ENCODE measurements at places on chromosomes 16 and 17. TPM values are rescaled to one million over a fixed set of nuclear protein-coding genes. Genes with fewer than 3 reads are reported as not detected.

GRCh38 chr16:2333772-2334379 is 6.7 kb downstream of the ABCA3 start:
- no peak overlapping the region for H3K27ac ChIP-seq
- no peaks in the 10 kb centered on the region for H3K4me1 ChIP-seq
- peaks cover 31% of the 10 kb centered on the region for H3K27me3 ChIP-seq

The PRAC2 gene
- total RNA-seq: not detected

- no peak overlapping the region for H3K27ac ChIP-seq
- no peaks in the 10 kb centered on the region for H3K4me1 ChIP-seq
- H3K36me3 ChIP-seq: no peaks in the 10 kb centered on the region
Observed at GRCh38 chr17:2419486-2419885, 18.6 kb upstream of the MNT start.

GRCh38 chr17:49325980-49326379 is 36.1 kb downstream of the ZNF652 start:
- no peak overlapping the region for H3K4me3 ChIP-seq
- no peaks in the 10 kb centered on the region for H3K4me1 ChIP-seq
- DNase-seq: no peak

The ADAD2 gene
- total RNA-seq: not detected

The SMTNL2 gene
- 41.5 TPM for total RNA-seq

The CCDC144A gene
- total RNA-seq: 0.48 TPM

DNA sequence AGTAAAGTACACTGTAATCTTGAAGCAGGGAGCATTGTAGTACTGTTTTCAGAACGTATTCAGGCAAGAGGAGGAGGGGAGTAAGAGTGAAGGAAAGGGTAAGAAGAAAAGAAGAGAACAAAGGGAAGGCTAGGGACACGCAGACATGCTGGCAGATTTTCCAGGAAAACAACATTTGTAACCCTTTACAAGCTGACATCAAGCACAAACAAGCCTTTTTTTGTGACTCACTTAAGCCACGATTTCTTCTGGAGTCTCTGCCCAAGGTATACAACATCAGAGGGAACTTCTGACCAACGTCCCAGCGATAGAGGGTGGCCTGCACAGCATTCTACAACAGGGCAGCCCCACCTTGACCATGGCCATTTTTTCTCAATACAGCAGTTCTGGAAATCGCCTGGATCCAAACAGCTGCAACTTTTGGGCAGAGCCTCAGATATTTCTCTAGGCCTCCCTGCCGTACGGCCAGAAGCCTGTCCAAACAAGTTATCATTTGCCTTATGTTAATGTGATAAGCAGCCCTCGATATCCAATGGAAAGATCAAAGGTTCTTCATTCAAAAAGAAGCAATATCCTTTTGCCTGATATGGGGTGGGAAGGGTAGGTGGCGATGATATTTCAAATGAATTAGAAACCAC is 247.3 kb downstream of the ZFHX3 start:
- no peak overlapping the region for H3K27ac ChIP-seq
- H3K4me1 ChIP-seq: no peaks in the 10 kb centered on the region
- H3K27me3 ChIP-seq: no peaks in the 10 kb centered on the region
- no peak for DNase-seq

The COIL gene
- 19.8 TPM for total RNA-seq

GRCh38 chr17:74474043-74474792 is 7.8 kb downstream of the CD300A start:
- H3K27ac ChIP-seq: no peak overlapping the region
- DNase-seq: no peak
- H3K27me3 ChIP-seq: no peaks in the 10 kb centered on the region
- H3K4me1 ChIP-seq: no peaks in the 10 kb centered on the region
- no peak overlapping the region for H3K4me3 ChIP-seq
- H3K36me3 ChIP-seq: no peaks in the 10 kb centered on the region

DNA sequence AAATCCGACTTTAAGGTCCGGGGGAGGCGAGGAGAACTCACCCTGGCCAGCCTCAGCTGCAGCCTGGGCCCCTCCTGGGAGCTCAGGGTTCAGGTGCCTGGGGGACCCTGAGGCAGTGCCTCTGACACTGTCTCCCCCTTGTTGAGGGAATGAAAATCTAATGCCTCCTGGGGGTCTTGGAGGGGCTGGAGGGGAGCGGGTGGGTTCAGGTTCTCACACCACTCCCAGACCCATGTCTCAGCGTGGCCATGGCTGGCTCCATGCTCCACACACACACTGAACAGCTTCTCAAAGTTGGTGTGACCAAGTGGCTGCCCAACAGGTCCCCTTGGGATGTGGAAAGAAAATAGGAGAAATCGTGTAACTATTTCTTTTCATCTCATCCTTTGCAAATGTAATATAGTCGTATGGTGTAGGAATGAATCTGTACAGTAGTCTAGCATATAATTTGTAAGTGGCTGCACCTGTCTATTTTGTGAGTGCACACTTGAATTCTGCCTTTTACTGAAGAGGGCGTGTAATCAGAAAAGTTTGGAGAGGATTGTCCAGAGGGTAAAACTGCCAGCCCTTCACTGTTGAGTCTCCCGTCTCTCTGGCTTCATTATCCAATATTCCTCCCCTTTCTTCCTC is 788 bp upstream of the PRCD start:
- peaks cover 28% of the 10 kb centered on the region for H3K27me3 ChIP-seq
- no peak overlapping the region for H3K4me3 ChIP-seq
- H3K27ac ChIP-seq: no peak overlapping the region

DNA sequence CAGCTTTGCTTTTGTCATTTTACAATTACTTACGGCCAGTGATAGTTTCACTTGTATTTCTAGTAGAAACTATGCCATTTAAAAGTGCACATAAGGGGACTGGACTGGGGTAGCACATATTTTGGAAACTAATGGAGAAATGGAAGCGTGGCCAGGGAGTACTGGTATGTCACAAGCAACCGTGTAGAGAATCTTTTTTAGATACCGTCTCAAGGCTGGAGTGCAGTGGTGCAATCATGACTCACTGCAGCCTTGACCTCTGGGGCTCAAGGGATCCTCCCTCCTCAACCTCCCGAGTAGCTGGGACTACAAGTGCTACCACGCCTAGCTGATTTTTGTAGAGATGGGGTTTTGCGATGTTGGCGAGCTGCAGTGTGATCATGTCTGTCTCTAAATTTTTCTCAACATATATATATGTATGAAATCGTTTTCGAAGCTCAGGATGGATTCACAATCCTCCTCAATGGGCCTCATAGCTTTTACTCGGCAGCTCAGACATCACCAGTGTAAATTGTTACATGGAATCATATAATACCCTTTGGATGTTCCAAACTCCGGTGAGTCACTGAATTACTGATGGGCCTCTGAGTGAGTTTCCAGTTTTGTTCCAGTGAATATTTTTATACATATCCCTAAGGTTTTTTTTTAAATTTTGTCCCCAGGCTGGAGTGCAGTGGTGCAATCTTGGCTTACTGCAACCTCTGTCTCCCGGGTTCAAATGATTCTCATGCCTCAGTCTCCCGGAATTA is 51.7 kb downstream of the ZNF778 start:
- H3K27ac ChIP-seq: no peak overlapping the region
- no peaks in the 10 kb centered on the region for H3K36me3 ChIP-seq
- no peak for DNase-seq
- no peaks in the 10 kb centered on the region for H3K27me3 ChIP-seq

The USP22 gene
- total RNA-seq: 142 TPM

DNA sequence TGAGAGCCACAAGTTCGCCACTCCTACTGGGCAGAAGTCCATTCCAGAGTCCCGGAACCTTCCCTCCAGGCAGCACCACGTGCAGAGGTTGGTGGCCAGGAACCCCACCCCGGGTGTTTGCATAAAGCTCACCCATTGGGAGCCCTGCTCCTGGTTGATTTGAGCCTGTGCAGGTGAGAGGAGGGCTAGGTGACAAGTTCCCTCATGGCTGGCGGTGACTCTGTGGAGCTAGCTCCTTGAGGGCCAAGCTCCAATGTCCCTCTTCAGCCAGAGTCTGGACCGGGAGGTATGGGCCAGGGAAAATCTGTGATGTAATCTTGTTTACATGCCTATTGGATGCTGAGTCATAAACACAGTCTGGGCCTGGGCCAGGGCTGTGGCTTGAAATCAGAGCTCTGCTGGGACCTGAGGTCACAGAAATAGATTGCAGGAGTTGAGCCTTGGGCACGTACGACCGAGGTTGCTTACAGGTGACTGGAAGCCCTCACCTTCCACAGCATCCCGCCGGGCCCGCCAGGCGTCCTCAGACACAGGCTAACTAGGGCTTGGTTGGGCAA is 118.9 kb downstream of the AATF start:
- H3K27ac ChIP-seq: peak overlapping the region; percentile 47
- peaks cover 3% of the 10 kb centered on the region for H3K27me3 ChIP-seq
- H3K4me3 ChIP-seq: no peak overlapping the region
- peak; percentile 72 for DNase-seq
- peaks cover 4% of the 10 kb centered on the region for H3K4me1 ChIP-seq

GRCh38 chr17:65638221-65638975 is 77.0 kb upstream of the AXIN2 start:
- no peaks in the 10 kb centered on the region for H3K36me3 ChIP-seq
- H3K4me1 ChIP-seq: peaks cover 9% of the 10 kb centered on the region
- peak; percentile 51 for DNase-seq
- peak overlapping the region; percentile 41 for H3K27ac ChIP-seq
- H3K4me3 ChIP-seq: no peak overlapping the region

The SNX11 gene
- total RNA-seq: 12.4 TPM

DNA sequence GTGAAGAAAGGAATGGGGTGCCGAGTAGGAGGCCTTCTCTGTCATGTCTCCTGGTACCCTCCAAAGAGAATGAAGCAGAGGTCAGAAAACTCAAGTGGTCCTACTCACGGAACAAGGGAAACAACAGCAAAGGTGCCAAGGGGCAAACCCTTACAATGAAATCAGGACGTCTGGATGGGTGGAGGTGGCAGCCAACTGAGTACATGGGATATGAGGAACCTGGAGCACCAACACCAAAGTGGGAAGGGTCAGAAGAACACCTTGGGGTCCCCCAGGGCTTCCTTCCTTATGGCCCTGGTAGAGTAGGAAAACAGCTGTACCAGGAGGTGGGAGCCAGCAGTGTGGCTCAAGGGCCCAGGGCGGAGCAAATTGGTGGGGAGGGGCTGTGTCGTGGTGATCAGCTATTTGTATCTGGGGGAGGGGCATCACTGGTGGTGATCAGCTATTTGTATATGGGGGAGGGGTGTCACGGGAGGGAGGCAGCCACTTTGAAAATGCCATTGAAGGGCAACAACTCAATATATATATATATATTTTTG is 643 bp downstream of the HIGD1B start:
- no peak overlapping the region for H3K27ac ChIP-seq
- H3K4me3 ChIP-seq: no peak overlapping the region
- no peaks in the 10 kb centered on the region for H3K36me3 ChIP-seq
- no peaks in the 10 kb centered on the region for H3K4me1 ChIP-seq
- no peak for DNase-seq

The RBL2 gene
- total RNA-seq: 47.5 TPM

The RBBP6 gene
- total RNA-seq: 41.4 TPM

The GFOD2 gene
- total RNA-seq: 9.8 TPM

- no peak overlapping the region for H3K4me3 ChIP-seq
- H3K4me1 ChIP-seq: peaks cover 47% of the 10 kb centered on the region
- H3K27me3 ChIP-seq: peaks cover 75% of the 10 kb centered on the region
- H3K27ac ChIP-seq: no peak overlapping the region
Observed at GRCh38 chr16:67165121-67166078, 855 bp downstream of the HSF4 start.

DNA sequence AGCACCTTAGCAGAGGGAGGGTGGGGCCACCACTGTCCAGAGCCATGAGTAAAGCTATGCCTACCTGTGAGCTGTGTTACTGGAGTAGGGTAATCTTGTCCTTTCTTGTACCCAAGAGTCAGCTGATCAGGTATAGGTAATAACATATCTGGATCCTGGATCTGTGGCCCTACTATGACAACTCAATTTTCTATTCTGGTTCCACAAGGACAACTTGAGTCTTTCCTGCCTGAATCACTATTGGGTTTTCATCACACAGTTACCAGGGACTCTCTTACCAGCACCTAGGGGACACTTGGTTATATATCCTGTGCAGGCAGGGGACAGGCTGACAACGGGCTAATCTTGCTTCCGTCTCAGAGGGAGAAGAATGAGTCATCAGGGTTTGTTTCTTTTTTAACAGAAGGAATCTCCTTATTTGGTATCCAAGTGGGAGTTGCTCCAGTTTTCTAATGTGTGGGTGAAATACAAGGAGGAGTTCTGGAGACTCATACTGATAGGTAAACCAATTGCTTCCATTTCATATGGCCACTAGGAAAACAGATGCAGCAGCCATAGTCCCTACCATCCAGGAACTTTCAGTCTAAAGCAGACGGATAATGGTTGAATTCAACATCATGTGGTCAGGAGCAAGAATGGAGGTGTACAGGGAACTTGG is 6.8 kb downstream of the ZNF267 start:
- peak overlapping the region; percentile 53 for H3K27ac ChIP-seq
- peak; percentile 38 for DNase-seq
- H3K27me3 ChIP-seq: no peaks in the 10 kb centered on the region
- H3K36me3 ChIP-seq: no peaks in the 10 kb centered on the region
- H3K4me1 ChIP-seq: peaks cover 24% of the 10 kb centered on the region

DNA sequence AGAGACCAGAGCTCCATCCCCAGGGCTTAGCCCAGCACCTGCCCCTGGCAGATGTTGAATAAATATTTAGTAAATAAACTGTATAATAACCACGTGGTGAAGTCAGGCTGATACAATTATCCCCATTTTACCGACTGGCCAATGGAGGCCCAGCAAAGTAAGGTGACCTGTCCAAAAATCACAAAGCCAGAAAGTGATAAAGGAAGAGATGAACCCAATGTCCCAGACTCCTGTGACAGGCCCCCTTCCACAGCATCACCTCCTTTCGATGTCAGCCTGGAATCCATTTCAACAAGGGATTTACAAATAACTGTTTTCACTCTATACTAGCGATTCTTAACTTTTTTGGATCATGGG is 5.5 kb downstream of the TVP23A start:
- no peak for DNase-seq
- H3K4me3 ChIP-seq: no peak overlapping the region
- H3K27me3 ChIP-seq: peaks cover 12% of the 10 kb centered on the region
- H3K4me1 ChIP-seq: peaks cover 3% of the 10 kb centered on the region
- no peaks in the 10 kb centered on the region for H3K36me3 ChIP-seq

The TMEM238L gene
- total RNA-seq: 1.0 TPM

- no peak for DNase-seq
- peaks cover 6% of the 10 kb centered on the region for H3K4me1 ChIP-seq
- no peak overlapping the region for H3K27ac ChIP-seq
- H3K36me3 ChIP-seq: no peaks in the 10 kb centered on the region
- no peak overlapping the region for H3K4me3 ChIP-seq
- no peaks in the 10 kb centered on the region for H3K27me3 ChIP-seq
Observed at GRCh38 chr17:73256220-73256619, 5.5 kb downstream of the CPSF4L start.

DNA sequence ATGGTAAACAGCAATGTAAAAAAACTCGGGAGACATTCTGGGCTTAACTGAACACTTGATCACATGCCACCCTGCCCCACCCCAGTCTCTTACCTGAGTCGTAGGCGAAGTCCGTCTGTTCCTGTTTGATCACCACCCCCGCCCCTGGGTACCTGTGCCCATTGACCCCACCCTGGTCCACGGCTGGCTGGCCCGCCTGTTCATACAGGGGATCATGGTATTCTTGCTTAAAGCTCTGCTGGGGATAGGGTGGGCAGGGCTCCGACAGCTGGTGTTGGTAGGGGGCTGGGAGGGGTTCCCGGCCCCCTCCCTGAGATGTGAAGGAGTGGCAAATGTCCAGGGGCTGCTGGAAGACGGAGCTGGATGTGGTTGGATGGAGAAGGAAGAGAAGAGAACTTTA is 13.6 kb downstream of the ETV4 start:
- H3K27ac ChIP-seq: no peak overlapping the region
- H3K27me3 ChIP-seq: no peaks in the 10 kb centered on the region
- no peaks in the 10 kb centered on the region for H3K36me3 ChIP-seq
- H3K4me1 ChIP-seq: peaks cover 19% of the 10 kb centered on the region
- no peak for DNase-seq

GRCh38 chr17:5780476-5780875 is 196.2 kb upstream of the NLRP1 start:
- no peaks in the 10 kb centered on the region for H3K36me3 ChIP-seq
- DNase-seq: peak; percentile 13
- no peak overlapping the region for H3K4me3 ChIP-seq
- no peaks in the 10 kb centered on the region for H3K27me3 ChIP-seq
- no peaks in the 10 kb centered on the region for H3K4me1 ChIP-seq

All from hepatocyte (in vitro differentiated cells).